Activated T-helper 2 cell treated with anti-CD3 and anti-CD28 coated beads, Interferon-gamma antibody, Interleukin-2, Interleukin-4, amounts not matched to agents 10 μg/mL and 5 μg/mL and 100 μg/mL, durations not matched to agents 14 hours and 24 hours and 36 hours (primary cell): ENCODE measurements at places on chromosomes 7 and 10. TPM values are rescaled to one million over a fixed set of nuclear protein-coding genes. Genes with fewer than 3 reads are reported as not detected.

DNA sequence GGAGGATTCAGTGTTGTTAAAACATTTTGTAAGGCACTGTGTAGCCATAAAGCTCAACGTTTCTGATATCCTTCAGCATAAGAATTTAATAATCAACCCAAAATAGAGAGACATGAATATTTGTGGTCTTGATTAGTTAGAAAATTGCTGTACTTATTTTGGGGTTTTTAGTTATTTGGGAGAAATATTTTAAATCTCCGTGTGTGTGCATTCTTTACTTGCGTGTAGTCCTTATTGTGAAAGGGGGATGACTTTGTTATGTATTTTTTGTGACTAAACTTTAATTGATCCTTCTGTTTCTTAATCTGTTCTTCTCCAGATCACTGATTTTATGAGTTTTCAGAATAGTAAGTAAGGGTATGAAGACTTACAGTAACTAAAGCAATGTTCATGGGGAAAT is 81.2 kb downstream of the ZNRF2 start:
- DNase-seq, result no peak

- DNase-seq, result no peak
Observed at GRCh38 chr7:11616466-11616865, 215.5 kb downstream of the THSD7A start.

DNA sequence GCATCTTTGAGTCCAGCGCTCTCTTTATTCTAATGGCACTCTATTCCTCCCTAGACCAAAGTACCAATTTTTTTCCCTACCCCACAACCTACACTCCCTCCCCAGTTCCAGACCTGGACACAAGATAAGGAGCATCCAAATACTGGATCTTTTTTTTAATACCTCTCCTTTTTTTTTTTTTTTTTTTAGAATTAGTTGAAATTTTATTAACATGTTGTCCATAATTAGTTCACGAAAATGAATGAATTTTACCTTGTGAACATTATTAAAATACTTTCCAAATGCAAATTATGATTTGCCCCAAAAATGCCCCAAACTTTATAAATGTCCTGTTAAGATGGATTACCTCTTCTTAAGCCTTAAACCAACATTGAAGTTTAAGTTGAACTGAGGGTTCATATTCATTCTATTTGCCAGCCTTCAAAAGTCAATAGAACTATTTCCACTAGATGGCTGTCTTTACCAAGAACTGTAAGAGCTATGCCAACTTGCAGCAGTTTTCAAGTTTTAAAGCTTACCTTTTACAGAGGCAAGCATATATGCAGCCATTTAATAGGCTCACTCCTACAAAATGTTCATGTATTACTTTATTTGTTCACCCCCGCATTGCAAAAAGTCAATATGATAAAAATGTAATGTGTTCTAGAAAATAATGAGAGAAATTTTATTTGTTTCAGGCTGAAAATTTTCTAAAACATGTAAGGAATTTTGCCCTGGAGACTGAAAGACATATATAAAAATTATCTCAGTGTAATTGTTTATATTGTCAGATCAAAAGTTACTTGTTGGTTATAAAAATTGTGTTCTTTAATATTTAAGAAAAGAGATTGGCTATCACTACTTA is 39.7 kb upstream of the TNKS2 start:
- DNase-seq, result no peak

GRCh38 chr10:30893208-30893607 is 138.5 kb downstream of the ZNF438 start:
- DNase-seq, result no peak

DNA sequence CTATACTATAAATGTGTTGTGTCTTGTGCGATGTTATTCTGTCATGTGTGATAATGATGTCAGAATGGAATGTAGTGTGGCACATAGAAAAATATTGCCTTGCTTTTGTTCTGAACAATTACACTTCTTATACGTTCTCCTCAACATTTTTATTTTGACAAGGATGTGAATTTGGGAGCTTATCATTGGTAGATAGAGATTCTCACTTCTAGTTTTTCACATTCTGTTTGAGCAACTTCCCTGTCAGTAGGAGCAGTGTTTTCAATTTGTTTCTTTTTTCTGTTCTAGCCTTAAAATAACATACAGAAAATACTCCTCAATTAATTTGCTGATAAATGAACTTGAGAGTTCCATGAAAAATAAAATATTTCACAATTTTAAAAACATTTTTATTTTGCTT is 17.6 kb downstream of the SUN3 start:
- DNase-seq, result no peak

DNA sequence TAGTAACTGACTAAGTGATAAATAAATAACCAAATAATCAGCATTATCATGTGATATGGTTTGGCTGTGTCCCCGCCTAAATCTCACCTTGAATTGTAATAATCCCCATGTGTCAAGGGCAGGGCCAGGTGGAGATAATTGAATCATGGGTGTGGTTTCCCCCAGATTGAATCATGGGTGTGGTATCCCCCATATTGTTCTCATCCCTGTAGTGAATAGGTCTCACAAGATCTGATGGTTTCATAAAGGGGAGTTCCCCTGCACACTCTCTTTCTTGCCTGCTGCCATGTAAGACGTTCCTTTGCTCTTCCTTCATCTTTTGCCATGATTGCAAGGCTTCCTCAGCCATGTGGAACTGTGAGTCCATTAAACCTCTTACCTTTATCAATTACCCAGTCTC is 72.1 kb upstream of the NRP1 start:
- DNase-seq, result no peak

DNA sequence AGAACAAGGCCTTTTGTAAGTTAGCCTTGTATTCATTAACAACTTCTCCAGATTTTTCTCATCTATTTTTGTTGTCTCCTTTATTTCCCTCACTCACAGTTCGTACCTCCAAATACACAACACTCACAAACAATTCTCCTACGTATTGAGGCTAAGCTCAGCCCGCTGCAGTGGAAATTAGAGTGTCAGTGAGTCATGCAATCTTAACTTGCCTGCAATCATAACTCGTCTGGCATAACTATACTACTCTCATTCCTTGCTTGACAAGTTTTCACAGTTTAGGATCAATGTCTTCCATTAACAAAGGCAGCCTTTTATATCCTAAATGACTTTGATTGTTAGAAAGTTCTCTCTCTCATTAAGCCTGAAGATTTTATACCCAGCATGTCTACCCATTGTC is 23.8 kb downstream of the TMEM196 start:
- no peak for DNase-seq

- no peak for DNase-seq
Observed at GRCh38 chr10:99927721-99928280, 81.9 kb downstream of the DNMBP start.

DNA sequence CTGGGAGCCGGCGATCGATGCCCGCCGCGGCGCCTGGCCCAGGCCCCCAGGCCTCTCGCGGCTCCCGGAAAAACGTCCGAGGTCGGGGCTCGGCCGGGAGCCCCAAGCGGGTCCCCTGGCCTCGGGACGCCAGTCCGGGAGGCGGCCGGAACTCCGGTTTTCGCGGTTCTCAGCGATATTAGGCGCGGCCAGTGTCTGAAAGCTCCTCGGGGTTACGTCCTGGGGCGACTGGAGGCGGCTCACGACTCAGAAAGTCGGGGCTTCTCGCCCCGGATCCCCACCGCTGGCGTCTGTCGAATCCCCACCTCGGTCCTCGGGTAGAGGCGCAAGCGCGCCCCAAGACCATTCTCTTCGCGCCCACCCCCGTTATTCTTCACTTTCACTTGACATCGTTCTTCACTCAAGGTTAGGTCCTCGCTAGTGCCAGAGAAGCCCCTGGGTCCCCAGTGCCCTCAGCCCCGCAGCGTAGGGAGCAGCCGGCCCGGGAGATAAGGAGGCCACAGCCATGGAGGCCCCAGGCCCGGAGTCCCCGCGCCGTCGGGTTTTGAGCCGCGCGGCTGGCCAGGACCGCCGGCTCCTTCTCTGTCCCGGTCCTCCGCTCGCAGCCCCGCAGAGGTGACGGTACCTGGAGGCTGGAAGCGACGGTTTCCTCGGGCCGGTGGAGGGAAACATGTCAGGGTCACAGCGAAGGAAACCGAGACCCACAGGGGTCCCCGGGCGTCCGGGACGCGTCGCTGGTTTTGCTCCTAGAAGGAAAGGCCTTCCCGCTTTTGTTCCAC is 35.2 kb upstream of the EBLN1 start:
- DNase-seq, result peak; percentile 33

- DNase-seq, result no peak
Observed at GRCh38 chr7:12107381-12107780, 103.7 kb upstream of the TMEM106B start.

DNA sequence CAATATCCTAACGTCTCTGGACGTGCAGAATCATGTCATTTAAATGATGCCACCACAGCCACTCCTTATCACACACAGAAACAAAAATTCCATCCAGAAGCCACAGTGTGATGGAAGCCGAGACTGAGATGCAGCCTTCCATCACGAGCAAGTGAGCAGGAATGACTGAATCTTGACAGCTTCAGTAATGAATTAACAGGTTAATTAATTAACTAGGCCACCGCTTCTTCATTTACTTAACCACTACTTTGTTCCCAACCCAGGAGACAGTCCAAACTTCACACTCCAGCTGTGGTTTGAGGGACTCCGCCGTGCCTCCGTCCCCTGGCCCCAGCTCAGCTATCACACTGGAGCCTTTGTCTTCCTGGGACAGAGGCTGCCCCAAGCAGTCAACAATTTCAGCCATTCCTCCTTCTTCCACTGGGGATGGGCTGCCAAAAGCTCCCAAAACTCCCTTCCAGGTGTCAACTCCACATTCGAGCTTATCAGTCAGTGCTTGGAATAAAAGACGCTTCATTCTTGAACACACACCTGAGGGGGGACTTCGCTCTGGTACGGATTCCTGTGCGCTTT is 65.9 kb downstream of the FGFR2 start:
- DNase-seq, result no peak

DNA sequence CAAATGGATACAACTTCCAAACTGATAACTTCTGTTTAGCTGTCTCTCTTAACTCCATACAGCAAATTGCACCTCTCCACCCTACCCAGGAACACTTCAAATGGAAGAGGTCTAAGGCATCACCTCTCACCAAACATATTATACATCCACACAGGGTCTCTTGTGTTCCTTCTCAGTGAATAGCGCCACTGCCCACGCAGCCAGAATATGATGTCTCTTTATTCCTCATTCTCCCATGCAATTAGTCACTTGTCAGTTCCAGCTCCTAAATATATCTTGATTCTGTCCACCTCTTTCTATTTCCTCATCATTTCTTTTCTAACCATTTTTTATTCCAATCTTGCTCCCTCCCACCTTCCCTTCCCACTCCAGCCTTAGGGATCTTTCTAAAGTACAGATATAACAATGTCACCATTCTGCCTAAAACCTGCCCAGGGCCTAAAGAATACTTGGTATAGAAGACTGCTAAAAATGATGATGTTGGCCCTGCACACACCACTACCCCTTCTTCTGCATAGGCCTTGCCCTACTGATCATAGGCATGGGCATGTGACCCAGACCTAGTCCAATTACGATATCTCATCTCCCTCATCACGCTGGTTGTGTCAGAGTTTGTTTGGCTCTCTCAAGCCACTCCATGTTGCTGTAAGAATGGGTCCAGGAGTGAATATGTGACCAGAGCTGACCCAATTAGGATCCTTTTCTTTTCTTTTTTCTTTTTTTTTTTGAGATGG is 5.7 kb upstream of the TSPAN14 start:
- no peak for DNase-seq

GRCh38 chr7:37315772-37316715 is 132.6 kb downstream of the ELMO1 start:
- DNase-seq, result no peak

TMEM236 gene
- total RNA-seq, result 0.07 TPM in 1 of 2 replicates, not detected in the other

MMD2 gene
- total RNA-seq, result not detected in 2 replicates

RADIL gene
- total RNA-seq, result 0.16 and 0.78 TPM in 2 replicates

CYREN gene
- 50.1 and 52.9 TPM in 2 replicates for total RNA-seq

SPDYE3 gene
- not detected in 2 replicates for total RNA-seq

OR2A7 gene
- total RNA-seq, result 2.2 and 2.5 TPM in 2 replicates

AP1S1 gene
- 41.8 and 42.8 TPM in 2 replicates for total RNA-seq

SSC4D gene
- total RNA-seq, result 0.71 and 0.78 TPM in 2 replicates

OAT gene
- 42.6 and 45.8 TPM in 2 replicates for total RNA-seq
